ENCODE measurements at places on chromosomes 16 and 17. TPM values are rescaled to one million over a fixed set of nuclear protein-coding genes. Genes with fewer than 3 reads are reported as not detected.

GRCh38 chr17:66691644-66692420 is 143.1 kb upstream of the CACNG5 start:
- DNase-seq: peak; percentile 71

The RDM1 gene
- not detected for total RNA-seq

The SLFN13 gene
- total RNA-seq: 33.8 TPM

The MYH3 gene
- total RNA-seq: 4.3 TPM

GRCh38 chr17:57982452-57983170 is 5.4 kb downstream of the VEZF1 start:
- DNase-seq: no peak

- DNase-seq: no peak
Observed at GRCh38 chr17:17167986-17168385, 38.1 kb downstream of the PLD6 start.

The TEX19 gene
- not detected for total RNA-seq

DNA sequence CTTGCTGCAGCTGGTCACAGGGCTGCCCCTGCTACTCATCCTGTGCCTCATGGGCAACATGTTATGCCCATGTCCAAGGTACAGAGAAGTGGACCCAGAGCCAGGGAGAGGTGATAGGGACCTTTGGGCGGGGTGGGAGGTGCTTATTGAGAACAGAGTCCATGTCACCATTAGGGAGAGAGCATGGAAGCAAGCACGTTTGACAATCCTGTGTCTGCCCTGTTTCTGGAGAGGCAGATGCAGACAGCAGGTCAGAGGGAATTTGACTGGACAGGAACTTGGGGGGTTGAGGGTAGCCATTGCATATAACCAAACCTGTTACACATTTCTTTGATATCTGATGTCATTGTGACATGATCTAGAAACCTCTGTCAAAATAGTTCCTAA is 14.3 kb upstream of the ARL4D start:
- no peak for DNase-seq

The PITPNM3 gene
- 4.3 TPM for total RNA-seq

DNA sequence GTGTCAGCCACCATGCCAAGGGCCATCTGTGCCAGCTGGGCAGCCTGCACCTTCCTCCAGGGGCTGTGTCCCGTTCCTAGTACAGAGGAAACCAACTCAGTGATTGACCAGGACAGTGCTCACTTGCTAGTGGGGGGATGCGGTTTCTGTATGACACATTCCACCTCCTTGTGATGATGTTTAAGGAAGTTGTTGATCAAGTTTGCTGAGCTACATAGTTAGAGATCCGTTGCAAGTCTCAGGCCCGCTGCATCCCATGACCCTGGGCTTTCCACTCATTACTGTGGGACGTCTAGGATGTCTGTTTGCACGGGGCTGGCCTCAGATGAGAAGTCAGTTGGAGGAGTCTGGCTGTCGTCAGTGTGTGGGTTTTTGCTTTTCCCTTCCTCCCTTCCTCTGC is 33.6 kb downstream of the RNF213 start:
- no peak for DNase-seq
